ENCODE measurements at places on chromosomes 1 and 21.
A peak's percentile ranks its signal among the peaks of the same experiment; 100 is the strongest.

DNA sequence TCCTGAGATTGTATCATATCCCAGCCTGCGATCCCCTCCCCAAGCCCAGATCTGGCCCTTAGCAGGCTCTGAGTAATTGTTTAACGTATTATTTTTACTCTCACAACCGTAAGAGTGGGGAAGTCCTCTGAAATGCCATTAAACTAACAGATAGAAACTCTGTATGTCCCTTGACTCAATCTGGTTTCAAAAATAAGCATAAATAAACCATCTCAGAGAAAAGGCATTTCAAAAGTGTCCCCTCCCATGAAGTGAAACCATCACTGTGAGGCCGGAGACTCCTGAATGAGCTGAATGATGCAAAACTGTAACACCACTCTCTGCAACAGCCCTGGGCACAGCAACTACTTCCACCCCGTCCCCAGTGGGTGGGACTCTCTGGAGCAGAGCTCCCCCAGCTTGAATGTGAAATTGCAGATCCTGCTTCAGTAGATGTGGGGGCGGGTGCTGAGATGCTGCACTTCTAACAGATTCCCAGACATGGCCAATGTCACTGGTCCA lies 104.1 kb downstream of the SYF2 start:
- DNase-seq = no peak

DNA sequence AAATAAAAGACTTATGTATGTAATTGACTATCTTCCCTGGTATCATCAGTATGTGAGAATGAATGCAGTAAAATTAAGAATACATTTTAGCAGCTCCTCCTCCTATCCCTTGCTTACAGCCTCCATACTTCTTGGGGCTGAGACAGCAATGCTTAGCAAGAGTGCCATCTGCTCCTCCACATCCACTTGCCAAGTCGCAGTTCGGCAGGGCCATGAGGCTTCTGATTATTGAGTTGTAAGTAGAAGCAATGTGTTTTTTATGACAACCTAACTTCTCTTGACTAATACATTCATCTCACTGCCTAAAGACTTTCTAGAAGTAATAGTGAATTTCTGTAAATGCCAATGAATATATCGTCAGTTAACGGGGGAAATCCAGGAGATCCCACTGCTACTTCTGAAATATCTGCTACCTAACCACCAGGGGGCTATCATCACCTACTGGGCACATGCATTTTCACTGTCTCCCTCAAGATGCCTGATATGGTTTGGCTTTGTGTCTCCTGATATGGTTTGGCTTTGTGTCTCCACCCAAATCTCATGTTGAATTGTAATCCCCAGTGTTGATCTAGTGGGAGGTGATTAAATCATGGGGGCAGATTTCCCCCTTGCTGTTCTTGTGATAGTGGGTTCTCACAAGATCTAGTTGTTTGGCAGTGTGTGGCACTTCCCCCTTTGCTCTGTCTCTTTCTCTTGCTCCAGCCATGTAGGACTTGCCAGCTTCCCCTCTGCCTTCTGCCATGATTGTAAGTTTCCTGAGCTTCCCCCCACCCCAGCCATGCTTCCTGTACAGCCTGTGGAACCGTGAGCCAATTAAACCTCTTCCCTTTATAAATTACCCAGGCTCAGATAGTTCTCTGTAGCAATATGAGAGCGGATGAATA lies 59.6 kb downstream of the EXTL2 start:
- peak; percentile 58 for DNase-seq

GRCh38 chr1:53763911-53764310 lies 24.9 kb upstream of the GLIS1 start:
- DNase-seq = no peak

DNA sequence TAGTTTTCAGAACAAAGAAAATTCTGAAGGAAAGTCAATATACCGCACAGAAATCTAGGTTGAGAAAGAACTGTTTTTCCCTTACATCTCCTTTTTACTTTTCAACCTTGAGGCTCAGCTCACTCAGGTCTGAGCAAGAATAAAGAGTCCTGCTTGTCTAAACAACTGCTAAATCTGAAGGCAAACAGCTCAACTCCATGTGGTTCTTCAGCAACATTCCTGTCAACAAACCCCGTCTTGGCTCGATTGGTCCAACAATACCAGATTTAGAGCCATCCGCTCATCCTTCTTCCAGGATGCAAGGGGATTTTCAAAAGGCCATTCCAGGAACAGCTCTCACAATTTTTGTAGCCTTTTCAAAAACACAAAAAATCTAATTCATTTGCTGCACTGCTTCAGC lies 119.8 kb downstream of the HLCS start:
- no peak for DNase-seq

- DNase-seq = no peak
Observed at GRCh38 chr1:14648391-14648790, 49.9 kb downstream of the KAZN start.

DNA sequence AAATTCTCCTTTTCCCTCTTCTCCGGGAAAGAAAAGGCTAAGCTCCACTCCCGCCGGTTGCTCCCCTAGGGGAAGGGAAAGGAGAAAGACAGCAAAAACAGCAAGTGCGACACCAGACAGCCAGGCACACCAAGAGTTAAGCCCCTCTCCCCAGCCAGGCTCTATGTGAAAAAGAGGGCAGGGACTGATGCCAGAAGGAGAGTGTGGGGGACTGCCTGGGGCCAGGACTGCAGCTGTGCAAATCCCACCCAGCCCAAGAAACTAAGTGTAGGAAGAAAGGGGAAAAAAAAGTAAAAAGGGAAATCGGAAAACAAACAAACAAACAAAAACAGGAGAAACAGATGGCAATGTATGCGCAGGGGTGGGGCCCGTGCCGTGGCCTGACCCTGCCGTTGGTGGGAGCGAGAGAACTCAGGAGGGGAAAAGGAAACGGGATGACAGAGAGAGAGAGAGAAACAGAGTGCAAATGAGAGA lies 27.7 kb upstream of the FMO1 start:
- no peak for DNase-seq

DNA sequence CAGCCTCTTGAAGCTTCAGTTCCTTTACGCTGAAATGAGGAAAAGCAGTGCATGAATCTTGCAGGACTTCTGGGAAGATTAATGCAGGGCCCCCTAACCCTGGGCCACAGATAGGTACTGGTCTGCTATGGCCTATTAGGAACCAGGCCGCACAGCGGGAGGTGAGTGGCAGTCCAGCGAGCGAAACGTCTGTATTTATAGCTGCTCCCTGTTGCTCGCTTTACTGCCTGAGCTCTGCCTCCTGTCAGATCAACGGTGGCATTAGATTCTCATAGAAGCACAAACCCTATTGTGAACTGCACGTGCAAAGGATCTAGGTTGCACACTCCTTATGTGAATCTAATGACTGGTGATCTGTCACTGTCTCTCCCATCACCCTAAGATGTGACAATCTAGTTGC lies 130.2 kb downstream of the CHRM3 start:
- DNase-seq = no peak

DNA sequence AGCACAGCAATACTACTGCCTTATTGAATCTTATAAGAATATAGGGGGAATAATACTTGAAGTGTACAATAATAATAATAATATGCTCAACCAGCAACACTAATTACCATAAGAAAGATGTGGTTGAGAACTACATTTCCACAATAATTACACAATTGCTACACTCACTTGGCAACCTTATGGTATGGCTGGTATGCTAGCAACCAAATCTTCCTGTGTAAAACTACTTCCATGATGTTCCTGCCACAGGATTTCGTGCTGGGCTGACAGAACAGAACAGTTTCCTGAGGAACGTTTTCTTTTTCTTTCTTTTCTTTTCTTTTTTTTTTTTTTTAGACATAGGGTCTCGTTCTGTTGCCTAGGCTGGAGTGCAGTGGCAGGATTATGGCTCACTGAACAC lies 50.6 kb downstream of the KIF26B start:
- no peak for DNase-seq

- peak; percentile 52 for DNase-seq
Observed at GRCh38 chr1:67646145-67647035, 38.6 kb upstream of the GADD45A start.

DNA sequence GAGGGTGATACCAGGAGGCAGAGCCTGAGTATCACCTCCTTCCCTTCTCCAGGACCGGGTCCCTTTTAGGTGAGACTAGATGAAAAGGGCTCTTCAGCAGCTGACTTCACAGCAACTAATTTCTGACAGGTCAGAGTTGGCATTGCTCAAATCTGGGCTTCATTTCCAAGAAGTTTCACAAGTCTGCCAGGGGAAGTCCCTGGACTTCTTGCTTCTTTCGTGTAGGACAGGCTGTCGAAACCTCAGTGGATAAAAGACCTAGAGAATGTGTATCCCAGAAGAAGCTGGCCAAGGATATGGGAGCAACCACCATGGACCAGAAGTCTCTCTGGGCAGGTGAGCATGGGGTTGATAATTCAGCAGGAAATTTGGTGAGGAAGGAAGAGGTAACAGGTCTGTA lies at the start of gene CHI3L2:
Gene CHI3L2 (plus strand): TSS at position 280 of the 400 bp plus-strand sequence. CDS start 17 bp downstream, at position 297.
- no peak for DNase-seq

DNA sequence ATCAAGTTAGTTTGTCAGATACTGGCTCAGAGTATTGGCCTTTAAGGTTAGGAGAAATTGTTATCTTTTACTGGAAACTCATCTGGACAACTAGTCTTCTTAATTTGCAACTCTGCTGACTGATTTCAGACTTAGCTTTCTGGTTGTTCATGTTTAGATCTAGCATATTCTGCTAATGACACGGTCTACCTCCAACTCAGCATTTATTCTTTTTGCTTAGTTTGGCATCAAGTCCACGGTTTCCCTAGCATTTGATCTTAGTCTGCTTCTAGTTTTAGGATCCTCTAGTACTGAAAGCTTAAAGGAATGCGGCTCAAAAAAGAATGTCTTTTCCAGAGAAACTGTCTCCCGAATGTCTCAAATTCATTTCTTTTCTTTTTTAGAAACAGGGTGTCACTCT lies 75.6 kb upstream of the SLFNL1 start:
- no peak for DNase-seq

GRCh38 chr21:26116456-26117011 lies 54.0 kb downstream of the APP start:
- DNase-seq = no peak

DNA sequence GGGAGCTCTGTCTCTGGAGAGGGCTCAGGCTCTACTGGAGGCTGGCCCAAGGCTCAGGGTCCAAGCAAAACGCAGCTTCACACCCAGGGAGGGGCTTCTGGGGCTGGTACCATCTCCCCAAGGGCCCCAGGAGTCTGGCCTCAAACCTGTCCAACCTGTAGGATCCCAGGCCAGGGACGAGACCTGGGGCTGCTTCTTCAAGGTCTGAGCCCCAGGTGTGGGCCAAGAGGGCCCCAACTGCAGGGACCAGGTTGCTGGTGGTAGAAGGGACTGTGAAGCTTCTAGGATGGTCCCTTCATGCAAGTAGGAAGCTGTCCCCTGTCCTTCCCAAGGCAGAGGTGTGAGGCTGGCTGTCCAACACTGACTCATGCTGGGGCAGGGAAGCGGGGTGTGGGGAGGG lies 7.8 kb upstream of the MMEL1 start:
- DNase-seq = no peak

DNA sequence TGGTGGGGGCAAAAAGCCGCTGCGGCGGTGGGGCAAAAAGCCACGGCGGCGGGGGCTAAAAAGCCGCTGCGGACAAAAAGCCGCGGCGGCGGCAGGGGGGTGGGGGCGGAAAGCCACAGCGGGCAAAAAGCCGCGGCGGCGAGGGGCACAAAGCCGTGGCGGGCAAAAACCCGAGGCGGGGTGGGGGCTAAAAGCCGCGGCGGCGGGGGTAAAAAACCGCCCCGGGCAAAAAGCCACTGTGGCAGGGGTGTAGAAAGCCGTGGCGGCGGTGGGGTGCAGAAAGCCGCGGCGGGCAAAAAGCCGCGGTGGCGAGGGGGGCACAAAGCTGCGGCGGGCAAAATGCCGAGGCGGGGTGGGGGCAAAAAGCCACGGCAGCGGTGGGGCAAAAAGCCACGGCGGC lies 3901.8 kb downstream of the SRGAP2C start:
- no peak for DNase-seq

GRCh38 chr1:153578490-153578889 lies 12.8 kb upstream of the S100A2 start:
- no peak for DNase-seq

- no peak for DNase-seq
Observed at GRCh38 chr1:162230517-162230916, 146.1 kb downstream of the SPATA46 start.

DNA sequence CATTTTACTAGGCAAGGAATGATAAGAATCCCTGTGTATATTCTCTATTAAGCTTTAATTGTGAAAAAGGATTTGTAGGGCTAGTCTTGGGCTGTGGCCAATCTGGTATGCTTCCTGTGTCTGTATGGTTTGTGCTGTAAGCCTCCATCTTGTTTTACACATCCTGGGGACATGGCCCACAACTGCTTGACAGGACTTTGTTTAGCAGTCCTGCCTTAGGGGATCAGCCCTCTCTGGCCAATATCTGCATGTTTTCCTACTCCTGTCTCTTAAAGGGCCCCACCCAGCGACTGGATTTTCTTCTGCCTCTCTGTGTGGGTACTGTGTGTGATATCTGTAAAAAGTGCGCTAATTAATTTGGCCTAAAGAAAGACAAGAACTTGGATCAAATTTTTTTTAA lies 813.2 kb downstream of the PLA2G4A start:
- no peak for DNase-seq

DNA sequence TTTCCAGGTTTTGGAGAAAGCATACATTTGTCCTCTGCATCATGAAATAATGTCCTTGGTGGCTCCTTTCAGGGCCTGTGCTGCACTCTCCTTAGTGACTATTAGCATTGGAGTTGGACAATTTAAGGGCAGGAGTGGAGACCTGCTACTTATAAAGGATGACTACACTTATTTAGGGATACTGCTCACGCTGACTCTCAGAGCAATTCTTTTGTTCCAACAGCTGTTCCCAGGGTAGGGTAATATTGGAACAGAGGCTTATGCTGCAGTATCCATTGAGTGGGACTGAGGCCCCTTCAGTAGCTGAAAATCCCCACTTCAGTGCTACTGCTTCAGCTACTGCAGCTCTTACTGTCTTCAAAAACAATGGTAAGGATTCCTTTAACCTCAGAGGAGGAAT lies 84.6 kb downstream of the GPR88 start:
- no peak for DNase-seq

GRCh38 chr1:180482425-180483275 lies 19.7 kb downstream of the ACBD6 start:
- peak; percentile 42 for DNase-seq

DNA sequence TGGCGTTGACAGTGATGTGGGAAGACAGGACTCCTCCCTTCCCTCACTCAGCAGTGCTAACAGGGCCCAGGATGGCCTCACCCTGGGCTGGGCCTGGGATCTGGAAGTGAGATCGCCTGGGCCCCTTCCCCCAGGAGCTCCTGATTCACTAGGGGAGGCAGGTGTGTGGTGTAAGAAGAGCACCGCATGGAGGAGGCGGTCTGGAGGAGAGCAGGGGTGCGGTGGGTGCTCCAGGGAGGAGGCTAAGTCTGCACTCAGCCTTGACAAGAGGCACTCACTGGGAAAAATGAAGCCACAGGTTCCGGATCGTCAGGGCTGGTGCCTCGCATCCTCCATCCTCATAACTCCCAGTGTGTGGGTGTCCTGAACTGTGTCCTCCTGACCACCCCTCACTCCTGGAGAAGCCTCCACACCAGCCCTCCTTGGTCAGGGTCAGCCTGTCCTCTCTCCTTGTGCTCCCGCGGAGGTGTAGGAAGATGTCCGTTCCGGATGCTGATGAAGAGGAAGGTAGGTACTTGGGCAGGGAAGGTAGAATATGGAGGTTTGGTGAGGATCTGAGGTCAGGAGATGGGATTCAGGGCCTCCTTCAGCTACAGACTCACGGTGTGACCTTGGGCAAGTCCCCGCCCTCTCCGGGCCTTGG lies 142.1 kb upstream of the WNT4 start:
- DNase-seq = no peak

- DNase-seq = no peak
Observed at GRCh38 chr21:27448960-27449359, 482.1 kb upstream of the ADAMTS5 start.

All from HEK293T (cell line).